Stimulated activated CD8-positive, alpha-beta memory T cell treated with anti-CD3 and anti-CD28 coated beads, Interleukin-2, amount 100 ng/mL, for 48 hours (primary cell): ENCODE measurements at places on chromosomes 7 and 10.

GRCh38 chr10:6953271-6953801 is 373.3 kb upstream of the PRKCQ start:
- DNase-seq = no peak

GRCh38 chr10:49141541-49142332 is 7.9 kb upstream of the FAM170B start:
- DNase-seq = no peak

DNA sequence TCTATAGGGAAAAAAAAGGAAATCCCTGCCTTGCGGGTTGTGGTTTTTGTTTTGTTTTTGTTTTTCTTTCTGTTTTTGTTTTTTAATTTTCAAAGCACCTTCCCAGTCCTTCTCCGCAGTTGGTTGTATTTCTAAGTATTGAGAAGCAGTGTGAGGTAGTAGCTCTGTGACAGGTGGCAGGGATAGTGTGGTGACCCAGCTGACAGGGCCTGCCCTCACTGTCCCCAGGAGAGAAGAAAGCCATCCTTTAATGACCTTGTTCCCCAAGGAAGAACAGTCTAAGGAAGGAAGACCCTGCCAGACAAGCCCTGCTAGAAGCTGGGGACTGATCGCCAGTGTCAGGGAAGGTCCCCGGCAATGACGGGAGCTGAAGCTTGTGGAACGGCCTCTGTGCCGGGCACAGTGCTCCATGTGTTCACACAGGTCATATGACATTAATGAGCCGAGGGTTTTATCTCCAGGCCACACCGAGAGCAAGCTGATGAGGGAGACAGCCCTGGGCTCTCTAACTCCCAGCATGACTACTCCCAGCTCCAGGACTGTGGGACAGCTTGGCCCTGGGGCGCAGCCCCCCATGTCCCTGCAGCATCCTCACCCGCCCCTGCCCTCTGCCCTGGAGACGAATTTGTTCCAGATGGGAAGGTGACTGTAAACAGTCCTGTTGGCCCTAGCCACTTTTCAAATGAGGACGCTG is 69.0 kb upstream of the LRRC18 start:
- no peak for DNase-seq

DNA sequence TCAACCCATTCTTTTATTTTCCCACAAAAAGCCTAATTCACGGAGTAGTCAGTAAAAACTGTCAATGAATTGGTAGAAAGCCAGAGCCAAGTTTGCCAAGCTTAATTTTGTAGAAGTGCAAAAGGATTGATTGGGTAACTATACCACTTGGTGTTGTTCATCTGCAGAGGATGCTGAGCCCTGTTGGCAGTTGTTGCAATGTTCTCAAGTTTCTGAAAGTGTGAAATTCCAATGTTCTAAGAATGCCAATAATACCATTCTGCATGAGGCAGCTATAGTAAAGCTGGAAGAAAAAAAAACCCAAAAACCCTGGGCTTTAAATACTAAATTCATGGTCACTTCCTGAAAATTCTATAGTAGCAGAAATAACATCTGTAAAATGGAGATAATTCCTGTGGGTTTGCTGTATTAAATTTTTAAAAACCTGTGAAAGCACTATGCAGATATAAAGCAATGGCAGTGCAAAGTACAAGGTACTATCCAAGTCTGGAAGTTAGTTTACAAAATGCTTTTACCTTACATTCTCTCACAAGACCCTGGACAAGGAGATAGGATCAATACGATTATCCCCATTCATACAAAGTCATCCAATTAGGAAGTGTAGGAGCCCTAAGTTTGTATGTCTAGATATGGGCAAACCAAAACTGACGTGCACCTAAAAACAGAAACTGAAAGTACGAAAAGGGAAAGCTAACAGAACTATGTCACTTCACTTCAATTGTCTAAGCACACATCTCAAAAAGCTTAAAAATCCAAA is 6.0 kb upstream of the PON1 start:
- no peak for DNase-seq

DNA sequence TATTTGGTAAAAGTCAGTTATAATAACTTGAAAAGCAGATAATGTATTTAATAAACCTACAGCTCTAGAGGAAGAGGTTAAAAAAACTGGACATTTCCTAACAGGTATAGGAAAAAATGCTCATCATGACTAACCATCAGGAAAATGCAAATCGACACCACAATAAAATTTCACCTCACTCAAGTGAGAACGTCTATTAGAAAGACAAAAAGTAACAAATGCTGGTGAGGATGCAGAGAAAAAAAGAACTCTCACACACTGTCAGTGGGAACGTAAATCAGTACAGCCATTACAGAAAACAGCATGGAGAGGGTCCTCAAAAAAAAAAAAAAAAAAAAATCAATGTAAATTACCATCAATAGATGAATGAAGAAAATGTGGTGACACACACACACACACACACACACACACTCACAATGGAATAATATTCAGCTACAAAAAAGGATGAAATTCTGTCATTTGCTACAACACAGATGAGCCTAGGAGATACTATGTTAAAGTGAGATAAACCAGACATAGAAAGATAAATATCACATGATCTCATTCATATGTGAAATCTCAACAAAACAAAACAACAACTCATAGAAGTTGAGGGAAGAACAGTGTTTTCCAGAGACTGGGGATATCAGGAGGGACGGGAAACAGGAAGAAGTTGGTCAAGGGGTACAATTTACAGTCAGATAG is 20.1 kb downstream of the EPC1 start:
- no peak for DNase-seq

DNA sequence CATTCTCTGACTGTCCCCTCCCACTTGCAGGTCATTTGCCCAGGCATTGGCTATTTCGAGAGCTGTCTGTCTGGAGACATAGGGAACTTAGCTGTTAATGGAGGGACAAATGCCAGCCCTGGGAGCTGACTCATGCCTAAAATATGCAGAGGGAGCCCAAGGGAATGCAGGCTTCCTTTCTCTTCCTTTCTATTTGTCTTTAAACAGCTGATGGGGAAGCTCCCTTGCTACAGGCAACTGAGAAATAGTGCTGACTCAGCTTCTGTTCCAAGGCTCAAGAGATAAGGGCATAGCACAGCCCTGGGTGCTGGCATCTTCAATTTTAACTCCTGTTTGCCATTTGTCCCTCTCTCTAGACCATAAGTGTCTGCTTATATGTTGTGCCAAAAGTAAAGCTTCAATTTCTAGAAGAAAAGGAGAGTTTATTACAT is 82.7 kb upstream of the C1GALT1 start:
- DNase-seq = no peak

DNA sequence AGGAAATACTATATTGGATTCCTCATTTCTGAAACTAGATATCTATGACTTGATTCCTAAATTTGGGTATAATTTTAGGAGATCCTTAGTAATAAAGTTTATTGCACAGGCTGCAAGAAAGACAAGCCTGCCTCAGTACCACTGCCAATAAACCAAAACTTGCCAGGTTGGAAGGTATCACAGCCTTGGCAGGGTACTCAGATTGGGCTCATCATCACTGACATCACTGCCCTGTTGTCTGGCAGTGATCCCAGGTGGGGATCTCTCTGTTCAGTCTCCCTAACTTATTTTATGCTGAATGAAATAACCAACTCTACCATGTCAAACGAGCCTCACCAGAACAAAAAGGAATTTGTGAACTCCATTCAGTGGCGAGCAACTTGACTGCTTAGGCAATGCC is 18.8 kb downstream of the FIGNL1 start:
- no peak for DNase-seq

DNA sequence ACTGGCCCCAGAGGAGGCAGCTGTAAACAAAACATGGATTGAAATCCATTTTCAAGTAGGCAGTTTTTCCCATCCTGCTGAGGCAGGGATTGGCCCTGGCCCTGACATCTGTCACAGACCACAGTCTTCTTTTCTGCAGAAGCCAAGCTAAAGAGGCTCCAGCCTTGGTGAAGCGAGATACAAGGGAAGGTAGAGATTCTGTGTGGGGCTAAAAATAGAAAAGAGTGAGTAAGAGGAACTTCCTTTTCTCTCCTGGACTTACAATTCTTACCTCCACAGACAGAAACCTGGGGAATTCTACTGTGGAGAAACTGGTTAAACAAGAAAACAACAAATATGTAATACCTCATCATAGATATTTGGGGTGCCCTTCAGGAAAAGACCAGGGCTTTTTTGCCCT is 624.8 kb upstream of the FZD8 start:
- no peak for DNase-seq
